ENCODE measurements at places on chromosomes 12 and 14.

DNA sequence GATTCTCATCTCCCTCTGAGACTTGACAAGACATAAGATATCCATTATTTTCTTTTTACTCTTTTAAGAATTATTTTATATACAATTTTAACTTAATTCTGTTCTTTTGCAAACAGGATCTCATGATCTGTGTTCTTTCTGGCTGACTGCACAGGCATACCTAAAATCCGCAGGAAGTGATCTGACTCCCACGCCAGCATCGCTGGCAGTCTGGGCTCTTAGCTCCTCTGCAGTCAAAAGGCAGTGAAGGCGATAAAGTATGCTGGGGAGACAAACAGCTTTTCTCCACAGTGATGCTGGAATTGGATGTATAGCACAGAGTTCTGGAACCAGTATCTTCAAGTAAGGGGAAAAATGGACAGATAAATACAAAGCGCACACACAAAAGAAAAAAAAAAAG is 52.4 kb downstream of the DICER1 start:
- DNase-seq: no peak

DNA sequence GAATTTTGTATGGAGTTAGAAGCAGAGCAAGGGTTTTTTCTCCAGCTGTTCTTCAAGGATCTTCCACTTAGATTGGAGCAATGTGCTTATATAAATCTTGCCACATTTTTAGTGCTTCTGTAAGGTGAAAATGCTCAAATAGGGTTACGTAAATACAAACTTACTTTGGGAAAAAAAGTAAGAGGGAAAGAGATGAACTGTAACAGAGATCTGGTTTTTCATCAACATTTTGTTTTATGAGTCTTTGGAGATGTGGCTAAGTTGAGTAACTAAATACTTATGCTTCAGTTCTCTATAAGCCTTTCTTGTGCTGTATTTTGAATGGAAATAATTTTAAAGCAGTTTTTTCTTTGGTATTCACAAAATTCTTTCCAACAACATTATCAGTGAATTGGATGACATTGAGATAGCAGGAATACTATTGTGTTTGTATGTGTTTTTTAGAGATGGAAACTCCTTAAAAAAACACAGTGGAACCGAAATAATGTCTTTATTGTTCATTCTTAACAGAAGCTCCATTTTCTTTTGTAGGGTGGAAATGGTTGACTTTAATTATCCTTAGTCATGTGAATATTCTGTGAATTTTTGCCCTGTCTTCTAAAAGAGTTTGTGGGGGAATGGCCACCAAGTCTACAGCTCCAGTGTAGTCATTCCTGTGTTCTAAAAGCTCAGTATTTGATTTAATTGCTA is 45.7 kb downstream of the NPAS3 start:
- DNase-seq: no peak

GRCh38 chr12:111440631-111441030 is 34.9 kb downstream of the SH2B3 start:
- no peak for DNase-seq

GRCh38 chr14:31788340-31788739 is 227.1 kb downstream of the NUBPL start:
- no peak for DNase-seq

DNA sequence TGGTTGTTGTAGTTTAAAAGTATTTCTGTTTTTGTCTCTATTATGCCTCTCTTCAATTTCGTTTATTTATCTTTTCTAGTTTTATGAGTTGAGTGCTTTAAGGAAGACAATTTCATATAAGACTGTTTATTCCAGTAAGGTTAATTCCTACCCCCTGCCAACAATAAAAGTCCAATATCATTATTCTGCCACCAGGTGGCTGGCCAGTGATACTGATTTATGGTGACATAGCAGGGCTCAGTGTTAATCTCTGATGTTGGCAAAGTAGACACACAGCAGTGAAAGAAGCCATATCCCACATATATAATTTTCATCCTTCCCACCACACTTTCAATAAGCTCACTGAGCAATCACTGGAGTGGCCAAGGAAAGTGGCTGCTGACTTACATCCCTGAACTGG is 69.0 kb upstream of the BMP4 start:
- no peak for DNase-seq

DNA sequence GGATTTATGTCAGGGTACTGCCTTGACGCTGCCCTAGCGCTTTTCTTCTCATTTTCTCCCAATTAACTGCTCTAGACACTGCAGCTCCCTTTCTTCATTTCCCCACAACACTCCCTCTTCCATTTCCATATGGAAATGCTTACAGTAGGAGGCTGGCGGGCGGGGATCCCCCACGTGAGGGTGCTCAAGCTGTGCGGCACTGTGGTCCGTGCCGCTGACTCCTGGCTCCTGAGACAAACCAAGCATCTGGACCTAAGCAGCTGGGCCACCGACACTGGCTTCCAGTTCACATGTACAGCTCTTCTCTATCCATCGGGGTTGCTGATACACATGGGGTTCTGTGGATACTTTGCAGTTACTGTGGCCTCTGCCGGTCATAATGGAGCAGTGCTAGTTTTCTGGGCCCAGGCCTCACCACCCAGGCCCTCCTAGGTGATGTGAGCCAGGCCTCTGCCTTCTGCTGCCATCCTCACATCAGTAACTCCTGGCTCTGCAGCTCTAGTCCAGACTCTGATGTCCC is 20.2 kb downstream of the TCHP start:
- DNase-seq: no peak

DNA sequence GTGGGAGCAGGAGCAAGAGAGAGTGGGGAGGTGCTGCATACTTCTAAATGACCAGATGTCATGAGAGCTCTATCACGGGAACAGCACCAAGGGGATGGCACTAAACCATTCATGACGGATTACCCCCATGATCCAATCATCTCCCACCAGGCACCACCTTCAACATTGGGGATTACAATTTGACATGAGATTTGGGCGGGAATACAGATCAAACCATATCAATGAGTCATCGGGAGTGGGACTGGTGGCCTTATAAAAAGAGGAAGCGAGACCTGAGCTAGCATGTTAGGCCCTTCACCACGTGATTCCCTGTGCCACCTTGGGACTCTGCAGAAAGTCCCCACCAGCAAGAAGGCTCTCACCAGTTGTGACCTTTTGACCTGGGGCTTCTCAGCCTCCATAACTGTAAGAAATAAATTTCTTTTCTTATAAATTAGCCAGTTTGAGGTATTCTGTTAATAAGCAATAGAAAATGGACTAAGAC is 28.7 kb downstream of the COX8C start:
- no peak for DNase-seq
